CD4-positive, alpha-beta T cell treated with Interleukin-17A for 1 hour (primary cell): ENCODE measurements at places on chromosomes 12 and 14.

- DNase-seq = no peak
Measured at GRCh38 chr14:92987713-92988510, 65.0 kb downstream of the CHGA start.

DNA sequence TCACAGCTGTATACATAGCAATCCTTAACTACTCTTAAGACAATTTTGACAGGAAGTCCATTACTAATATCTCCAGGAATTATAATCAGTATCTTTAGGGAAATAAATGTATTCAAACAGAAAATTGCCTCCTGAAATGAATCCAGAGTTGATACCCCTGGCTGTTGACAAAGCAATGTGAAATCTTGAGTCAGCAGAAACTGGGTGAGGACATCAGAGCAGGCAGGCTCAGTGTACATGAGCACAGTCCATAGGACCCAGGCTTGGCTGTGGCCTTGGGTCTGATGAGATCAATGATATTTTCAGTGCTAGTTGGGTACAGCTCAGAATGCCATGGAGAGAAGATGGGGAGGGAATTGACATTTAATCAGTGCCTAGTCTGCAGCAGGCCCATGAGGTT is 151.3 kb downstream of the SLC15A4 start:
- DNase-seq = no peak

DNA sequence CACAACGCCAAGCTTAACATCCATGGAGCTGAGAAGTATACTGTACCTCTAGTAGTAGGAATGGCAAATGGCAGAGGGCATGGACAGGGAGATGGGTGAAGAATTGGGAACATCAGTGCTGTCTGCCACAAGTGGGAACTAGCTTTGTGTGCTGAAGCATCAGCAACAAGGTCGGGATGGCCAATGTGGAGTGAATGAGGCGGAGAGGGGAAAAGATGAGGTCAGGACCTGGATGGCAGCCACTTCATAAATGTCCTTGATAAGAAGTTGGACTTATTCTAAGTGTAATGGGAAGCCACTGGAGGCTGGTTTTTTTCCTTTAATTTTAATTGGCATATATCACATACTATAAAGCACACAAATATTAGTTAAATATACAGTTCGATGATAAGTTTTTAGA is 21.9 kb upstream of the CLMN start:
- DNase-seq = no peak

DNA sequence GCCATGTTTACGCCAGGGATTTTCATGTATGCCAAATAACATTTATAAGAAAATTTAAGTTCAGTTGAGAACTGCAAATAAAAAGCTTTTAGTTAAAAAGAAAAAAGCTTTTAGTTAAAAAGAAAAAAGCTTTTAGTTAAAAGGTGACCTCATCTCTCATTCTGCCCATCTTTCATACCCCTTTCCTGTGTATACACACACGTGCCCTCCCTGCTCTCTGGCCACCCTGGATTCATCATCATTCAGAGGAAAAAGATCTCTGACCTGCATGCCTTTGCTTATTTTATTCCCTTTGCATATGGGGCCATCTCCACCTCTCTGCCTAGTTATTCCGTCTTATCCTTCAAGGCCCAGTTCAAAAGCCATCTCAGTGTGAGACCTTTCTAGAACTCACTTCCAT is 38.1 kb upstream of the CDK17 start:
- no peak for DNase-seq

GRCh38 chr12:1234073-1234472 is 243.1 kb downstream of the ERC1 start:
- no peak for DNase-seq

GRCh38 chr12:495466-495865 is 35.7 kb downstream of the B4GALNT3 start:
- DNase-seq = no peak

- no peak for DNase-seq
Measured at GRCh38 chr12:130557886-130558765, 158.0 kb downstream of the RIMBP2 start.

GRCh38 chr12:96047229-96048211 is 12.1 kb upstream of the LTA4H start:
- peak; percentile 42 for DNase-seq

- DNase-seq = no peak
Measured at GRCh38 chr12:46942579-46942978, 116.8 kb upstream of the SLC38A4 start.

DNA sequence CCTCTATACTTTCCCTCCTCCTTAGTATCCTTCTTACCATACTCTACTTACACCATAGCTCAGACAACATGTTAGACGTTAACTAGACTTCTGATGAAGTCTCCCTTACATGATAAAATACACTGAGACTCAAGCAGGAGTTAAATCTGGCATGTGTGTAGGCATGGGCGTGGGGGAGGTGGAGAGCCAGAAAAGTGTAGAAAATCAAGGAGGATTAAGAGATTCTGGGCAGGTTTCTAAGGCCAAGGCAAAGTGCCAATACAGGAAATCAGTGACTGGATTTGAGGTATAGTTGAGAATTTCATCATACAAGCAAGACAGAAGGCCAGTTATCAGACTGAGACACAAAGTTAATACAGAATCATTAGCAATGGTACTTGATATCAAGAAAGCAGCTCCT is 37.4 kb downstream of the EPS8 start:
- no peak for DNase-seq

GRCh38 chr12:104600036-104600712 is 143.4 kb downstream of the CHST11 start:
- DNase-seq = no peak

DNA sequence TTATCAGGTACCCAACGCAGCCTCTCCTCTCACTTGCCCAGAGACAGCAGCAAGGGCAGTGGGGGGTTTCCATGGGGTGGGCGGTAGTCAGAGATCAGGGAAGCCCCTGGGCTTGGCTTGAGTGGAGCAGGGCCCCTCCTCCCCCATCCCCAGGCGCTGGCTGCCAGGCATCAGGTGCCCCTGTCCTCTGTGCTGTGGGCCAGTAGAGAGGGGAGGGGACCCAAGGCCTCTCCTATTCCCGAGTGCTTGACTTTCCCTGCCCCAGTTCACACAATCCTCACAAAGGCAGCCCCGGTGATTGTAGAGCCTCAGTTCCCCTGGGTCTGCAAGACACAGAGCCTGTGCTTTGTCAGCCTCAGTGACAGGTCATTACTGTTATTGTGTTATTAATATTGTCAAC is 57.7 kb downstream of the MVK start:
- DNase-seq = no peak

DNA sequence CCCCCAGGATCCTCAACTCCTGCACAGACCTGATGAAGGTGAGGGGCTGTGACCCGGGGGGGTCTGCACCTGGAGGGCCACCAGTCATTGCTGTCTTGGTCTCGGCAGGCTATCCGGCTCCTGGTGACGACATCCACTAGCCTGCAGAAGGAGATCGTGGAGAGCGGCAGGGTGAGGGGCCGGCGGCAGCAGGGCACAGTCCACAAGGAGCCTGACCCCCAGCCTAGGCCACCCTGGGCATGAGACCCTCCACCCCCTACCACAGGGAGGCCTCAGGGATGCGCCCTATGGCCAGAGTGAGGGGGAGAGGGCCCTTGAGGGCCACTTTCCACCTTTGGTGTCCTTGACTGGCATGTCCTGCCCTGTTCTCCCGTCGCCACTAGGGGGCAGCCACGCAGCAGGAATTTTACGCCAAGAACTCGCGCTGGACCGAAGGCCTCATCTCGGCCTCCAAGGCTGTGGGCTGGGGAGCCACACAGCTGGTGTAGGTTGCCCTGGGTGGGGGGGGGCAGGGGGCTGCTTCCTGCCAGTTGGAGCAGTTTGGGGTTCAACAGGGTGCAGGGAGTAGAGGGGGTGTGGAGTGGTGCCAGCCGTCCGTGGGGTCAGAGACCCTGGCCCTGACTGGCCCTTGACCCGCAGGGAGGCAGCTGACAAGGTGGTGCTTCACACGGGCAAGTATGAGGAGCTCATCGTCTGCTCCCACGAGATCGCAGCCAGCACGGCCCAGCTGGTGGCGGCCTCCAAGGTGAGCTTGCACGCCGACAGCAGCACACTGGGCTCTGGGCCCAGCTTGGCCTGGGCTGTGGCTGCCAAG is 25.0 kb downstream of the HIP1R start:
- DNase-seq = peak; percentile 83

- DNase-seq = no peak
Measured at GRCh38 chr12:77120156-77121085, 55.1 kb upstream of the E2F7 start.

GRCh38 chr14:96741151-96741977 is 55.8 kb upstream of the VRK1 start:
- DNase-seq = peak; percentile 73

GRCh38 chr12:131499160-131499863 is 211.6 kb upstream of the SFSWAP start:
- no peak for DNase-seq

DNA sequence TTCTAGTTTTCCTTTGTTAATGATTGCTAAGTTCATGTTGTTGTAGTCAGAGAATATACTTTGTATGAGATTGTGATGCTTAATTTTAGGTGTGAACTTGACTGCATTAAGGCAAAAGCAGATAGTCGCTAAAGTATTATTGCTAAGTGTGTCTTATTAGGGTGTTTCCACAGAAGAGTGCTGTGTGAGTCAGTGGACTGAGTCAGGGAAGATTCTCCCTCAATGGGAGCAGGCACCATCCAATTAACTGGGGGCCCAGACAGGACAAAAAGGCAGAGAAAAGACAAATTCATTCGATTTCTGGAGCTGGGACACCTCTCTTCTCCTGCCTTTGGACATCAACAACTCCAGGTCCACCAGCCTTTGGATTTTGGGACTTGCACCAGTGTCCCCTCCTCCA is 48.5 kb downstream of the BAZ1A start:
- no peak for DNase-seq

- DNase-seq = no peak
Measured at GRCh38 chr14:71463807-71464206, 468.4 kb upstream of the RGS6 start.

- no peak for DNase-seq
Measured at GRCh38 chr12:119019166-119019565, 37.8 kb downstream of the SRRM4 start.

DNA sequence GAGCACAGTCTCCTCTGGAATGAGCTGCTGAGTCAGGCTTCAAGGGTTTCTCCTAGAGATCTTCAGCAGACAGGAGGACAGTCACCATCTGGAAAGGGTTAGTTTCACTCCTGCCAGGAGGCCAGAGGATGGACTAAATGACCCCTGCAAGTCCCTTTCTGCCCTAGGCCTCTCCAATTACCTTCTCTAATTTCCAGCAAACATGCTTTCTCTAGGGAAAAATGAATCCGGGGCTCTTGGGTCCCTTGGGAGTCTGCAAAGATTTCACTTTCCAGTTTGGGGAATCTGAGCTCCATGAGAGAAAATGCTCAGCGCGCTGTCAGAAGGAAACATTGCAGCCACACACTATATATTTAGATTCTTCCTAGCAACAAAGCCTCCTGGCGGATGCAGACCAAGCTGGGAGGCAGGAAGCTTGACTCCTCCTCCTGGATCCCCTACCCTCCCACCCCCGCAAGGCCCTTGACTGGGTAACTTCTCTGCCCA is 184.4 kb upstream of the CCND2 start:
- DNase-seq = no peak

DNA sequence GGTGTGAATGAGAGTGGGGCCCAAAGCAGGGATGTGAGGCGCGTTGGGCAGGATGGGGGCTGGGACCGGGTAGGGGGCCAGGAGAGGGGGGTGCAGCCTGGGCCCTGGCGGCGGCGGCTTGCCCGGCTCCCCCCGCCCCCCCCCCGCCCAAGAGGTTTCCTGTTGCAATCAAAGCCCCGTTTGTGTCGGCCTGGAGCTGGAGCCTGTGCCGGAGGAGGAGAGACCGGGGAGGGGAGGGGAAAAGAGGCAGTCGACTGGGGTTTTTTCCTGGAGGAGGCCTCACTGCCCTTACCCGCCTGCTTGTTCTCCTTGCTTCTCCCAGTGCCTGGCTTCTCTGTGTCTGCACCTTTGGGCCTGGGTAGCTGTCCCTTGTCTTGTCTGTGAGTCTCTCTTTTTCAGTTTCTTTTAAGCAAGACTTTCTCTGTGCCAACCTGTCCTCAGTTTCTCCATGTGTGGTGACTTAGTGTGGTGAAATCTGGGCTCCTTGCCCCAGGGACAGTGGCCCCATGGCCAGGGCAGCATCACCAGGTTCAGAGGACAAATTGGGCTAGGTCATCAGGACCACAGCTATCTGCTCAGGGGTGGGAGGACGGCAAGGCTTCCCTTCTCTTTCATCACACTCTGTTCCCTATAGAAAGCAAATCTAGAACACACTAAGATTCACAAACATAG is 8.5 kb downstream of the RARG start:
- DNase-seq = peak; percentile 57

GRCh38 chr14:50719911-50720759 is 52.0 kb upstream of the SAV1 start:
- DNase-seq = no peak

GRCh38 chr14:76644855-76645518 is 116.3 kb upstream of the VASH1 start:
- DNase-seq = no peak

DNA sequence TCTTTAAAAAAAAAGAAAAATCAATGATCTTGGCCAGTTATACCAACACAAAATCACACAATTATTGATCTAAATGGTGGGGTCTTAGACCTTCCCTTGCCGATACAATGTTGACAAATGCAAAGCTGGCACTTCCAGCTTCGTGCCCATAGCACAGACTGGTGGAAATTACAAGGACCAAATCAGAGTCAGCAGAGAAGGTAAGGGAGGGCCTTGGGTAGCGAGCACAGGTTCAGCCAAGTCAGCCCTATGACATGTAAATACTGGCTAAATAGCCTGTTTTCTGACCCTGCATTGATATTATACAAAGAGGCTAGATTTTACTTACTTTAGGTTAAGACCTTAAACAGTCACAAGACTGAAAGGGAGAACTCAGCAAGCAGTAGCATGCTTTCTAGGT is 30.3 kb upstream of the WDR89 start:
- no peak for DNase-seq

DNA sequence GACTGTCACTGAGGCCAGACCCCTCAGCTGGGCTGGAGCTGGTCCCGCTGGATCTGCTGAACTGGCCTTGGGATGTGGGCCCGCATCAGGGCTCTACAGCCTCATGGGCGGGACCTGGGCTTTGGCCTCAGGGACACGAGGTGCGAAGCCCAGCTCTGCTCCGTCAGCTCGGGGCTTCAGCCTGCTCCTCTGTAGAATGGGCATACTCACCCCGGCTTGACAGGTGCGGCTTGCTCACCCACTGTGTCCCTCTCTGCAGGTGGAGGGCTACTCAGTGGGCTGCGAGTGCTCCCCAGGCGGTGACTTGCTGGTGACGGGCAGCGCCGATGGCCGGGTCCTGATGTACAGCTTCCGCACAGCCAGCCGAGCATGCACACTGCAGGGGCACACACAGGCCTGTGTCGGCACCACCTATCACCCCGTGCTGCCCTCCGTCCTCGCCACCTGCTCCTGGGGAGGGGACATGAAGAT is 57.6 kb downstream of the BEGAIN start:
- no peak for DNase-seq

DNA sequence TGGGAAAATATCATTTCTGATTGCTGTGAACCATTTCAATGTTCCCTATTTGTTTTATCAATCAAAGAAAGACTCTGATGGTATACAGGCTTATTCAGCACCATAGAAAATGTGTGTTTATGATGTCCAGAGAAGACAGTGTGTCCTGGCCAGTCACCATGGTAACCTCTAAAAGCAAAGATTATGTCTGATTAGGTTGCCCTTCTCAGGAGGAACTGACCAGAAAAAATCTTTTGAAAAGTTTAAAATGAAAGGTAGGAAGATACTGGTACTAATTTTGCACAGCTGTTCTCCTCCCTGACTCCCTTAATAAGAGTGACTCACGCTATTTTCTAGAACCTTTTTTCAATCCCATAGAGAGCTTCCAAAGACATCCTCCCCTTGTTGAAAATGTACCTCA is 391.8 kb upstream of the DCN start:
- DNase-seq = no peak

GRCh38 chr14:100546051-100546443 is 41.2 kb downstream of the BEGAIN start:
- DNase-seq = no peak

- no peak for DNase-seq
Measured at GRCh38 chr14:104109731-104110361, 24.3 kb downstream of the ASPG start.
